Activated CD4-positive, alpha-beta T cell treated with anti-CD3 and anti-CD28 coated beads, Interleukin-2, amount 10 ng/mL, durations not matched to agents 7 days and 5 days (primary cell): ENCODE measurements at places on chromosomes 7 and 10. TPM values are rescaled to one million over a fixed set of nuclear protein-coding genes. Genes with fewer than 3 reads are reported as not detected.
A peak's percentile ranks its signal among the peaks of the same experiment; 100 is the strongest.

GRCh38 chr7:159103382-159104187, 41.1 kb downstream of the VIPR2 start:
- DNase-seq: no peak

Gene PCLO
- not detected for total RNA-seq

Gene SUN3
- total RNA-seq: not detected

GRCh38 chr10:70289739-70290138, 5.9 kb upstream of the NPFFR1 start:
- no peak for DNase-seq

GRCh38 chr10:98370831-98371820, 43.9 kb downstream of the PYROXD2 start:
- no peak for DNase-seq

GRCh38 chr7:135206941-135207391, 4.4 kb downstream of the WDR91 start:
- DNase-seq: no peak

DNA sequence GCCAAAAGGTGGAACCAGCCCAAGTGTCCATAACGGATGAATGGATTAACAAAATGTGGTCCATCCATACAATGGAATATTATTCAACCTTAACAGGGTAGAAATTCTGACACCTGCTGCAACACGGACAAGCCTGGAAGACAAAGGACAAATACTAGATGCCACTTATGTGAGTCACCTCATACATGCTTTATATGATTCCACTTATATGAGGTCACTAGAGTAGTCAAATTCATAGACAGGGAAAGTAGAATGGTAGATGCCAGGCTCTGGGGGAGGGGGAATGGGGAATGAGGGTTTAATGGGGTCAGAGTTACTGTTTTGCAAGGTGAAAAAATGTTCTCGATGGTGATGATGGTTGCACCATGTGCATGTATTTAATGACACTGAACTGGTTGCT, 34.0 kb upstream of the CYTH3 start:
- no peak for DNase-seq

Gene SLC39A12
- not detected for total RNA-seq

Gene CHST15
- not detected for total RNA-seq

DNA sequence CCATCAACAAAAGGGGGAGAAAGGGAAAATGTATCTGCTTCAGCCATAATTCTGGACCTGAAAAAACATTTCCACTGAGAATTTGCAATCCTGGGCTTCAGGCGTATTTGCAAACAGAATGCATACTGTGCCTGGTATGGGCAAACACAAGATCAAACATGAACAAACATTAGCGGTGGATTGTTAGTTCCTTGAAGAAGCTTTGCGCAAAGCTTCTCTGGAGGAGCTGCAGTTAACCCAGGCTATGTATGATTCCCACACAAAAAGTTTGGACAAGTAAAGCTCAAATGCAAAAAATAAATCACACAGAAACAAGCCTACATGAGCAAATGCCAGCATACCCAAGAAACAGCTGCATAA, 20.4 kb upstream of the HILPDA start:
- DNase-seq: no peak

DNA sequence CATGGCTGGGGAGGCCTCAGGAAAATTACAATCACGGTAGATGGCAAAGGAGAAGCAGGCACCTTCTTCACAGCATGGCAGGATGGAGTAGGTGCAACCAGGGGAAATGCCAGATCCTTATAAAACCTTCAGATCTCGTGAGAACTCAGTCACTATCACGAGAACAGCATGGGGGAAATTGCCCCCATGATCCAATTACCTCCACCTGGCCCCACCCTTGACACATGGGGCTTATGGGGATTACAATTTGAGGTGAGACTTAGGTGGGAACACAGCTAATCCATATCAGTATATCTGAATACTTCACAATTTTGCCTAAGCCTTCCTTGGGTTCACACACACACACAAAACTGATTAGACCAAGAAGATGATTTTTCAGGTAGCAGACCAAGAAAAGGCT, 145.1 kb upstream of the COL1A2 start:
- DNase-seq: no peak

GRCh38 chr7:143385891-143386781, 5.0 kb downstream of the ZYX start:
- DNase-seq: peak; percentile 70

GRCh38 chr10:119149729-119150128, 15.8 kb downstream of the SFXN4 start:
- no peak for DNase-seq

Gene OR6B1
- total RNA-seq: not detected

Gene H2BK1
- not detected for total RNA-seq

- DNase-seq: no peak
These were observed 97.3 kb downstream of the CDK6 start for GRCh38 chr7:92739091-92739490.

Gene HOXA5
- total RNA-seq: not detected

- no peak for DNase-seq
These were observed 73.3 kb downstream of the MCU start for GRCh38 chr10:72765051-72765745.

GRCh38 chr10:75104842-75105241, 6.6 kb upstream of the SAMD8 start:
- DNase-seq: no peak

Gene CYP3A7
- total RNA-seq: not detected

DNA sequence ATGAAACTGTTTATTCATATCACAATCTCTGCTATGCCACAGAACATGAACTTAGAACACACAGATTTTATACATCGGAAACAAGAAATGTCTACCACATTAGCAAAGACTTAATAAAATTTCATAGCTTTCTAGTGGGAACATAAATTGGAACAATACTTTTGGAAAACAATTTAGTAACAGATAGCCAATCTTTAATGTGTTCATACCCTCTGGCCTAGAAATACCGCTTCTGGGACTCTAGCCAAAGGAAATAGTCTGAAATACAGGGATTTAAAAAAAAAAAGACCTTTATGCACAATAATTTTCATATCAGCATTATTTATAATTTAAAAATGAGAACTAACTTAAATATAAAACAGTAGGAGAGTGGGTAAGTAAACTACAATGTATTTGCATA, 168.5 kb downstream of the PLXNA4 start:
- no peak for DNase-seq

Gene NUTM2A
- total RNA-seq: 0.89 TPM

Gene EPHA1
- total RNA-seq: 11.4 TPM

Gene ITGB8
- not detected for total RNA-seq

- DNase-seq: no peak
These were observed 139.0 kb downstream of the ELFN1 start for GRCh38 chr7:1809070-1809469.
